ENCODE measurements at places on chromosomes 5 and 9. TPM values are rescaled to one million over a fixed set of nuclear protein-coding genes. Genes with fewer than 3 reads are reported as not detected.

The ZNF454 gene
- 6.0 TPM for polyA plus RNA-seq

The UAP1L1 gene
- 6.3 TPM for polyA plus RNA-seq

The ADAMTSL1 gene
- 12.3 TPM for polyA plus RNA-seq

The ZNF622 gene
- 27.0 TPM for polyA plus RNA-seq

The POLR3G gene
- polyA plus RNA-seq, result 2.7 TPM

The QRFP gene
- polyA plus RNA-seq, result 0.56 TPM

The ANKRD31 gene
- 0.46 TPM for polyA plus RNA-seq

The ANKRD34B gene
- 0.14 TPM for polyA plus RNA-seq

The CLPTM1L gene
- 144 TPM for polyA plus RNA-seq

The PCDHA9 gene
- 0.03 TPM for polyA plus RNA-seq

The MCC gene
- 29.4 TPM for polyA plus RNA-seq

The ZNF608 gene
- polyA plus RNA-seq, result 71.9 TPM

The PCDHB5 gene
- 9.5 TPM for polyA plus RNA-seq

The IFNA2 gene
- polyA plus RNA-seq, result not detected

The PCA3 gene
- polyA plus RNA-seq, result 2.2 TPM

The PCDHB7 gene
- polyA plus RNA-seq, result 4.2 TPM

The SCGB3A2 gene
- 0.95 TPM for polyA plus RNA-seq

The LPAR1 gene
- 28.6 TPM for polyA plus RNA-seq

The ANXA2R gene
- polyA plus RNA-seq, result 0.62 TPM

The GFI1B gene
- 0.91 TPM for polyA plus RNA-seq

The BARX1 gene
- 0.40 TPM for polyA plus RNA-seq

The MEIKIN gene
- not detected for polyA plus RNA-seq

The PDE8B gene
- polyA plus RNA-seq, result 5.0 TPM

The TMEM8B gene
- polyA plus RNA-seq, result 36.2 TPM

The PTPN3 gene
- 51.2 TPM for polyA plus RNA-seq
